ENCODE measurements at places on chromosomes 16 and 17.

- DNase-seq = peak; percentile 4
These were observed 36.7 kb downstream of the AKAP10 start for GRCh38 chr17:19940722-19941464.

DNA sequence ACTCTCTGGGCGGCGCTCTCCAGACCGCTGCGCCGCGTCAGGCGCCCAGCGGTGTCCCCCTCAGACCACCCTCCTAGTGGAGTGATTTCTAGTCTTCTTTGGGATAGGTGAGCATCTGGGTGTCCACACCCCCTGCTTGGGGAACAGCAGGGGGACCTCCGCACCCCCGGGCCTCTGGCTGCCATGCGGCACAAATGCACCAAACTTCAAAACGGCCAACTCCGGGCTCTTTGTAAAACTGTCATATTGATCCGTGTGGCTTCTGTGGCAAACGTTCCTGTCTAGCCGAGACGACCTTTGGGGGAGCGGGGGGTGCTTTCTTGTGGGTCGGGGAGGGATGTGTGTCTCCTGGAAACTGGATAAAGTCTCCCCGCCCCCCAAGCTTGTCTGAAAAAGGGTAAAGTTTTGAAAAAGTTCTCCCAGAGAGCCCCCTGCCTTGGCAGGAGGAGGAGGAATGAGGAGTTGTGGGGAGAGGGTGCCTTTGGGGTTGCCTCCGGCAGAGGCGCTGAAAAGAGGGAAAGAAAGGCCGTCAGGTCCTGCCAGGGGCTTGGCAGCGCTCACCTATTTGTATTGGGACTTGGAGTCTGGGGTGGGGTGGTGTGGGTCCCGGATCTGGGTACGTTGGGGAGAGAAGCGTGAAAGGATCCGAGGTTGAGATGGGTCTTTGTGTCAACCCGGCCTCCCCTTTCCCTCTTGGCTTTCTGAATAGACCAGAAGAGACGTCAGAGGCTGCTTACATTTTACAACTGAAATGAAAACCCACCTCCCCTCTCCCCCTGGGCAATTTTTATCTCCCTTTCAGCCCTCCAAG, 2.2 kb upstream of the CHD3 start:
- DNase-seq = peak; percentile 78

DNA sequence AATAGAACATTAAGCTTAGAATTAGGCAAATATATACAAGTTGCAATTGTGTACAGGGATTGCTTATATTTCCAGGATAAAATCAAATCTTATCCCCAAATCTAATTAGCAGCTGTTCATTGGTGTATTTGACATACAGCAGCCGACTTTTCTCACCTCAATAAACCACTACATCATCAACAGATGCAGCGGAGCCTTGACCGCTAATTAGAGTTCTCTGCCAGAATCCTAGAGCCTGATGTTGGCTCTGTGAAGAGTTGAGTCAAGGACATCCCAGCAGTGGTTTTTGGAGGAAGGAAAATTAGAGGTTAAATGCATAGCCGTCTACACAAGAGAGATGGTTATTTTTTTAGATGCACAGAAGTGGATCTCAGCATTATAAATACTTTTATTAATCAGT, 221.9 kb upstream of the CACNG5 start:
- DNase-seq = no peak

GRCh38 chr16:78220571-78220970, 121.1 kb downstream of the WWOX start:
- no peak for DNase-seq
